NAMALWA (cell line): ENCODE measurements at places on chromosomes 4 and X.

GRCh38 chr4:165621983-165622382, 243.2 kb downstream of the CPE start:
- DNase-seq, result no peak

- DNase-seq, result peak; percentile 39
Measured at GRCh38 chr4:146243141-146243882, 29.0 kb downstream of the REELD1 start.

GRCh38 chr4:120683897-120684540, 238.5 kb downstream of the PRDM5 start:
- no peak for DNase-seq

DNA sequence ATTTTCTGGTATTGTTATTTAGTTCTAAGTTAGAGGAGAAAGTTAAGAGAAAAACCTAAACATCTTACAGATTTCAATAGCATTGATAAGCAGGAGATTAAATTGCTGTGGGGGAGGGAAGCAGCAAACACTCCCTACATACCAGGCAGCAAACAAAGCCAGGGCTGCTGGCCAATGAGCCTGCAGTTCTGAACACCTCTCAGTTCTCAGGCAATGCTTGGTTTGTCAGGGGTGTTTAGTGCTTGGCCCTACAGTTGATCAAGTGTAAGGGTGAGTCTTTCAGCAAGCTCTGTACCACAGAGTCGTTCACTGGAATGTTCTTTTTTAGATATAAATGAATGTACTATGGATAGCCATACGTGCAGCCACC, 38.6 kb downstream of the EGFL6 start:
- no peak for DNase-seq
